OCI-M1 (cell line): ENCODE measurements at places on chromosomes 12 and 14.

GRCh38 chr12:1758887-1759286, 61.5 kb upstream of the LRTM2 start:
- DNase-seq = no peak

GRCh38 chr14:55103971-55104954, 24.8 kb upstream of the LGALS3 start:
- DNase-seq = peak; percentile 14

- DNase-seq = no peak
These were observed 22.3 kb upstream of the PWP1 start for GRCh38 chr12:107663277-107663676.

DNA sequence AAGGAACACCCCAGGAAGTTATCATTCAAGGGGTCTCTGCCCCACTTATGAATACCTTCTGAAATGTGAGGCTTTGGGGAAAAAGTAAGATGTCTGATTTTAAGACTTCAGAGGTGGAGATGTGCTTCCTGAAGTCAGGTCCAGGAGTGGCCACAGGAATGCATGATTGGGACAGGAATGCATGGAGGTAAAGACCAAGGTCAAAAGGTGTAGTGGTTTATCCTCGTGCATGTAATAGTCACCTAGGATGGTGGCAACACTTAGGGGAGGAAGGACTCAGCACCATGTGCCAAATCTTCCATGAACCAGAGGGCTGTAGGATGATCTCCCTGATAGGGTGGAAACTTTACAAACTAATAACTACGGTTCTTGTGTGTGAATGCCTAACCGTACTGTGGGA, 217.3 kb downstream of the C12orf75 start:
- DNase-seq = no peak

- DNase-seq = peak; percentile 92
These were observed 691.4 kb upstream of the TBX3 start for GRCh38 chr12:115375186-115375991.

GRCh38 chr14:71855399-71856036, 76.7 kb upstream of the RGS6 start:
- peak; percentile 77 for DNase-seq

GRCh38 chr12:47590771-47591360, 115.0 kb downstream of the RPAP3 start:
- DNase-seq = no peak

GRCh38 chr12:78802593-78802992, 62.0 kb upstream of the SYT1 start:
- peak; percentile 39 for DNase-seq

DNA sequence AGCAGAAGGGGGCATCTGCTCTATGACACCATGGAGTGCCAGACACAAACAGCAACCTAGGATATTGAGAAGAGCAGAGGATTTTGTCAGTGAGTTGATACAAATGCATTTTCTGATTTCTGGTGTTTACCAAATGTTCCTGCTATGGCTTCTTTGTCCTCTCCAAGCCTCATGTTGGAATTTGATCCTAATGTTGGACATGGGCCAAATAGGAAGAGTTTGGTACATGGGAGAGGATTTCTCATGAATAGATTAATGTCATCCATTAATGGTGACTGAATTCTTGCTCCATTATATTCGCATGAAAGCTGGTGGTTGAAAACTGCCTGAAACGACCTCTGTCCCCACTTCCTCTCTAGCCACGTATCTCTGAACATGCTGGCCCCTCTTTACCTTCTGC, 1002.2 kb upstream of the FLRT2 start:
- no peak for DNase-seq

DNA sequence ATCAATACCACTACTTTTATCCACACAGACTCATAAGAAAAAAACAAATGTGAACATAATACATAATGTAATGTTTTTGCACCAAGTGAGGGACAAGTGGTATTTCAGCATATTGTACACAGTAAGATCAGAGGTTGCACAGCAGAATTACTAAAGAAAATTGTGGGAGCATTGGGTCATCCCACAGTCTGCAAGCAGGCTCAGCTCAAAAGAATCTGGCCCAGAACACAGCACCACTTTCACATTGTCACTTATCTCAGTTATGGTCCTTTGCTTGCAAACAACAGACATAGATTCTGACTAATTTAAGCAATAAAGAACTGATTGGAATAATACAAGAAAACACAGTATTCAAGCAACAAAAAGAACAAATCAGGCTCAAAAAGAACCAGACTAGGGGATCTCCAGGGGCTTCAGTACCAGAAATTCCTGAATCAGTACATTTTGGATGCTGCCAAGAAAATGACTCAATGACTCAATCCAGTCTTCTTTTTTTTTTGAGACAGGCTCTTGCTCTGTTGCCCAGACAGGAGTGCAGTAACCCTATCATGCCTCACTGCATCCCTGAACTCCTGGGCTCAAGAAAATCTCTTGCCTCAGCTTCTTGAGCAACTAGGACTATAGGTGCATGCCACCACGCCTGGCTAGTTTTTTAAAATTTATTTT, 42.9 kb upstream of the EEA1 start:
- no peak for DNase-seq

- DNase-seq = no peak
These were observed 7.2 kb downstream of the CCDC85C start for GRCh38 chr14:99596772-99597171.

GRCh38 chr12:50185970-50186663, 18.9 kb upstream of the CERS5 start:
- no peak for DNase-seq

GRCh38 chr14:71361336-71361735, 454.1 kb downstream of the PCNX1 start:
- DNase-seq = peak; percentile 68

GRCh38 chr14:81400852-81401251, 728 bp upstream of the STON2 start:
- DNase-seq = peak; percentile 77

GRCh38 chr12:104410786-104411185, 46.0 kb upstream of the CHST11 start:
- DNase-seq = no peak

DNA sequence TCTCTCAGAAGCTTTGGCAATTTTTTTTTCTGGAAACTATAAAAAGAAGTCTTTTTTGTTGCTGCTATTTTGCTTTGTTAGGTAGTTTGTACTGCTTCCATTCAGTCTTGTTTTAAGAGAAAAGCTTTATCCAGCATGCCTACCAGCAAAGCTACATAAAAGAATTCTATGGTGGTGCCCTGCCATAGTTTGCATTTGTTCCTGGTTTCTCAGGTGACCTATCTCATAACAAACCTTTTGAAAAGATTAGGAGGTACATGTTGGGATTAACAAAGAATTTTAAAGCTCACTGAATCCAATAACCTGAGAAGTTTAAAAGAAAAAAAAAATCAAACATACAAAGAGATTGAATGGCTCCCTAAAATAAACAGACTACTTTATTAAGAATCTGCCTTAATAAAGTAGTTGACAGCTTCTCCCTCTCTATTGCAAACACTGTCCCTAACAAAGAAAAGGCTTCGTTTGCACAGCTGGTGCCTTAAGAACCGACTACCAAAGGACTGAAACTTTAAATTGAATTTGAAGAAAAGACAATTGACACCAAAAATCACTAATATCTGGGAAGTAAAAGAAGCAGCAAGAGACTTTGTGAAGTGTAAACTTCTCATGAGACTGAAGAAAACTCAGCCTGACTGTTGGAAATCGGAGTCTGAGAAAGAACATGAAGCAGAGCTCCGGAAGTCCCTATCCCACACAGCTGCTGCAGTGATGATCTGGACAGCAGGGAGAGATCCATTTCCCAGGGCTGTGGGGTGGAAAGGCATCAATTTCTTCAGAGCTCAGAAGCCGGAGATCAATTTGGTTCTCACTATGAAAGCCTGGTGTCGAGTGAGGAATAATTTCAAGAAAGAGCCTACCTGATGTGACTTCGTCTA, 102.7 kb upstream of the PLEKHA5 start:
- no peak for DNase-seq

DNA sequence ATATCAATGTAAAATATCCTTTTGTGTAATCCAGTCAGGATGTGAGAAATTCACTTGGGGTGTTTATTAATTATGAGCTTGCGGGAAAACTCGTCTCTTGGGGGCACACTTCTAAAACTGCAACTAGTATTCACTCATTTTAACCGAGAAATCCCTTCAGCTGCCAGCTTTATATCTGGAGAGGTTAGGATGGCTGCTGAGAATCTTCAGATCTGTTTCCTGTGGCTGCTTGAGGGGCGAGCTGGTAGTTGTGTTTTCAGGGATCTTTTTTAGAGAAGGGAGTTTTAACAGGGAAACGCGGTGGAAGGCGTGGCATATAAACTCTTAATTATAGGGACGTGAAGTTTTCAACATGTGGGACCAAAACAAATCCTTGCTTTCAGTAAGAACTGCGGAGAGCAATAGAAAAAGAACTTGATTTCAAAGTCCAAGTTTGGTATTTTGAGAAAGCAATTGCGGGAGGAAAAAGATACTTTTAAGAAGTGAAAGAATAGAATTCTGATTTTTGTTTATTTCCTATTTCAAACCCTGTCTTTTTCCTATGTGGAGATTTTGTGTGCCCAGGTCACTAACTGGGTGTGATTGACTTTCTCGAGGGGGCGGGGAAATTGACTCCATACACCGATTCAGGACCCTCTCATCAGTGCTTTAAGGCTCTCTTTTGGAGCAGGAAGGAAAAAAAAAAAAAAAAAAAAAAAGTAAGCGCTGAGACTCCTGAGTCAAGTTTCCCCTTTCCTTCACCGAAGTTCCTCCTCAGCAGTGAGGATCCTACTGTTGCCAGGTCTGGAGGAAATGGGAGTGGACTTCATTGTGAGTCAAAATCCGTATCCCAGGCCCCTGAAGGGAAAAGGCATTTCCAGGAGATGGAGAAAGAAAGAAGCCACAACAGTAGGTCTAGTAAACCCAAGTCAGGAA, 1.1 kb downstream of the PPFIBP1 start:
- DNase-seq = peak; percentile 57

GRCh38 chr14:76908834-76909233, 82.6 kb downstream of the LRRC74A start:
- DNase-seq = peak; percentile 40

DNA sequence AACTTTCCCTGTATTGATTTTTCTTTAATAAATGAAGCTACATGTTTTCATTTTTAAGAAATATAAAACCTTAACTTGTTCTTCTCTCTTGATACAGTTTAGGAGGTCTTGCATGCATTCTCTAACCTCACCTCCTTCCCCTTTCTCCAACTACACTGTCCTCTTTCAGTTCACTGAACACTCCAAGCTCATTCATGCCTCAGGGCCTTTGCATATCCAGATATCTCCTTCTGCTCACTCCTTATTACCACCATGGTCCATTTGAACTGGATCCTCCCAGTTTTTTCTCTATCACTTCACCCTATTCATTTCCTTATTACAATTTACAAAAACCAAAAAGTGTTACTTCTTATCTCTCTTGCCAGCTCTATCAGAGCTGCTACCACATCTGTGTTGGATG, 242.9 kb upstream of the PLEKHG7 start:
- DNase-seq = peak; percentile 5

DNA sequence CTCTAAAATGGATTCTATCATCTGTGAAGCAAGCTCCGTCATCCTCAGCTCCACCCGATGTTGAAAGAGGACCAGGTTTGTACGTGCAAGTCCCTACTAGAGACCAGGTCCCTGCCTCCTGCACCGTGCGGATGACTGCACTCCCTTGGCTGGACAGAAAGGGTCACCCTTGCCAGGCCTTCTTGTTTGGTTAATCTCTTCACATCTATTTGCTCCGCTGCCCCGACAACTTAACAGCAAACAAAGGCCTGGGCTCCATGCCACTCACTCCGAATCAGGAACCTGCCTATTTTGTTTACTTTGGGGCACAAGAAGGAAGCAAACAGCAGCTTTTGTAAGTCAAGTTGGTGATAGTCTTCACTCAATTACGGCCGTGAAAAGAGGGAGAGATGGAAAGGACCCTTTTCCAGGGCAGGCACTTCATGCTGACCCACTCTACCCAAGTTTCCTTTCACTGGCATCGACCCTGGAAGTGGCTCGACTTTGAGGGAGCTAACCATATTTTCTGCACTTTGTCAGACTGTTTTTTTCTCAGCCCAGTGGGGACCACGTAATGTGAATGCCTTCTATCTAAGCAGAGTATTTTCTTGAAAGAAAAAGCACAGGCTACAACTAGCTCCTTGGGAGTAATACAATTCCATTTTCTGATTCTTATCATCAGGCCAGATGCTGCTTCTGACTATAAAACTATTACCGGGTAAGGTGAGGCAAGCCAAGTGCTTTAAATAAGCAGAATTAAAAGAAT, 202.6 kb downstream of the FOXN3 start:
- DNase-seq = no peak
